ENCODE measurements at places on chromosomes 1 and 21.

GRCh38 chr1:46535063-46535462 lies 16.4 kb downstream of the KNCN start:
- no peak for DNase-seq

DNA sequence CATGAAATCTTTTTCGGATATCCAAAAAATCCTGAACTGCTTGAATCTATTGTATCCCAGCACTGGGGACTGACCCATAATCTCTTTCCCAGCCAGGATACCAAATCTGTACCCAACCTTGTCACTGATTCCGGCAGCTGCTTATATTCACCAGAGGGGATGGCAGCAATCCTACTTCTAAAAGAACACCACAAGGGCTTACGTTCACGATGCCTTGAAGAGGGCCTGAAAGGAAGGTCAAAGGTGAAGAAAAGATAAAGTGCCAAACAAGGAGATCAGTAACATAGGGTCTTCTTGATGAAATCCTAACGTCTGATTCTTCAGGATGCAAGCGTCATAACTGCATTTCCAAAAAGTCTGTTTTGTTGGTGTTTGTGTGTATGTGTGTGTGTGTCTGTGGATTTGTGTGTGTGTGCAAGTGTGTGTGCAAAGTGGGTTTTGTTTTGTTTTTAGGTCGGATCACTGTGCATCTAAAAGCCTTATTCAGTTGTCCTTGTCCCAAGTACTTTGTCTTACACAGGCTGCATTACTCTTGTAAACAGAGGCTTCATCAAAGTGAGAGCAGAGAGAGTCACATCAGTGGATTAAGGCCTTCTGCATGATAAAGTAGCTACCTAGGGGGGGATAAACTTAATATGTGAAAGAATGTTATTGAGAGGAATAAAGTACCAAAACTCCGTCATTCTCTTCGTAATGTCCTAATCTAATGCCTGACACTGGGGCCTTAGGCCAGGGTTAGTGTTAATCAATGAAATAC lies 179.3 kb downstream of the BARHL2 start:
- DNase-seq: no peak

GRCh38 chr1:73593804-73594203 lies 604.2 kb downstream of the LRRIQ3 start:
- peak; percentile 5 for DNase-seq

- no peak for DNase-seq
Observed at GRCh38 chr1:18886003-18886335, 16.4 kb downstream of the ALDH4A1 start.

DNA sequence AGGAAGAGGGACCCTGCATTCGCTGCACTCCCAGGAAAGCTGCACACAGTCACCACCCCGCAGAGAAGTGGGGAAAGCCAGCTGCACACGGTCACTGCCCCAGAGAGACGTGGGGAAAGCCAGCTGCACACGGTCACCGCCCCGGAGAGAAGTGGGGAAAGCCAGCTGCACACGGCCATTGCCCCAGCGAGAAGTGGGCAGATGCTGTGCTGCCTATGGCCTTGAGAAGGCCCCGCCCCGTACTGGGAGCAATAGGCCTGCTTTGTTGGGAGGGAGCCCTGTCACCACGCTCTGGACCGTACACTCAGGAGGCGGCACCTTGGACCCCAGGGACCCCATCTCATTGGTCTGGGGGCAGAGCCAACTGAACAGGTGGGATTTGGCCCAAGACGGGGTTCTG lies 4.3 kb upstream of the GPR153 start:
- DNase-seq: no peak

DNA sequence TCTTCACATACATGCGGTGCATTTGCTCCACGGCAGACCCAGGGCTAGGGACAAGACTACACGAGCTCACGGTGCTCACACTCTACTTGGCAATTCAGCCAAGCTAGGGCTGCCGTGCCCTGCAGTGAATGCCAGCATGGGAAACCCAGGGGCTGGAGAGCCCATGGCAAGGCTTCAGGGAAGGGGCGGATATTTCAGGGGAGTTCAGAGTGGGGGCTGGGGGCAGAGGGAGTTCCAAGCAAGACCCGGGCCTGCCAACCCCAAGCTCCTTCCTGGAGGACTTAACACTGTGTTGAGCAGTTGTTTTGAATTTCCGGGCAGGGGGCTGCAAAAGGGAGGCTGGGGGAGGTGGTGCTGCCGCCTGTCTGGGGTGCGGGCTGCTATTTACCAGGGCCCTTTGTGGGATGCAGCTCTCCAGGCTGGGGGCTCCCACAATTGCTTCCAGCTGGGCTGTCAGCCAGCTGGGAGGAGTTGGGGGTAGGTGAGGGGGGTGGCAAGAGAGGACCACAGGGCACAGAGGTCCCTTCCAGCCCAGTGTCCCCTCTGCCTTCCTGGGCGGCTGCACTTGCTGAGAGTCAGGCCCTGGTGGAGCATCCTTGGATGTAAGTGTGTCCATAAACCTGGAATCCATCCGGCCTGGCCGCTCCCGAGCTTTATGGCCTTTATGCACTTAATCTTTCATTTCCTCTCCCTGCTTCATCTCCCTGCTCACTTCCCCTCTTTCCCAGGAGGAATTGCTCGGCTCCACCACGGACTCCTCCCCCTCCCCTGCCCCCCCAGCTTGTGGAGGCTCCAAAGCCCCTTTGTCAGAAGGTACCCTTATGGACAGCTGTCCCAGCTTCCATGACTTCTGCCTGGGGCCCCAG lies 55.8 kb upstream of the SSBP3 start:
- no peak for DNase-seq

DNA sequence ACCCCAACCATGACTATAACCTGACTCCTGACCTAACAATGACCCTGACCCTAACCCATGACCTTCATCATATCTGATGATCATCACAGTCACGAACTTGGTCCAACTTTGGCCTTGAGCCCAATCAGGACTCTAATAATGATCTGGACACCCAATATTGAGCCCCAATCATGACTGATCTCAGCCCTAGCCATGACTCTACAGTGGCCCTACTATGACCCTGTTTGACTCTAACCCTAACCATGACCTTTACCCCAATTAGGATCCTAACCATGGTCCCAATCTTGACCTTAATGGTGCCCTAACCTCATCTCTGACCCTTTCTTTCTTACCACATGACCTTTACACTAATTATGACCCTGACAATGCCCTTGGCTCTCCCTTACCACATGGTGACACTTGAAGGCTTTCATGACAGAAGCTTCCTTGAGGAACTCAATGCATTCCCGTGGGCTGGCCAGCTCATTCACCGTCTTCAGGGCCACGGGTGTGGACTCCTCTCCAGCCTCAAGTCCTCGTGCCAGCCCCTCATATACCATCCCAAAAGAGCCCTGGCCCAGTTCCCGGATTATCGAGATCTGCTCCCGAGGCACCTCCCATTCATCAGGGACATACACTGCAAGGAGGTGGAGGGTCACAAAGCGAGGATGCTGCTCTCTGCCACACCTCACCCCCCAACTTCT lies 16.2 kb downstream of the INSRR start:
- no peak for DNase-seq

- DNase-seq: no peak
Observed at GRCh38 chr1:93450321-93450720, 2.4 kb downstream of the FNBP1L start.

GRCh38 chr1:13513063-13513894 lies 524 bp downstream of the LRRC38 start:
- DNase-seq: no peak

GRCh38 chr21:37829447-37829846 lies 86.8 kb downstream of the KCNJ6 start:
- peak; percentile 28 for DNase-seq

DNA sequence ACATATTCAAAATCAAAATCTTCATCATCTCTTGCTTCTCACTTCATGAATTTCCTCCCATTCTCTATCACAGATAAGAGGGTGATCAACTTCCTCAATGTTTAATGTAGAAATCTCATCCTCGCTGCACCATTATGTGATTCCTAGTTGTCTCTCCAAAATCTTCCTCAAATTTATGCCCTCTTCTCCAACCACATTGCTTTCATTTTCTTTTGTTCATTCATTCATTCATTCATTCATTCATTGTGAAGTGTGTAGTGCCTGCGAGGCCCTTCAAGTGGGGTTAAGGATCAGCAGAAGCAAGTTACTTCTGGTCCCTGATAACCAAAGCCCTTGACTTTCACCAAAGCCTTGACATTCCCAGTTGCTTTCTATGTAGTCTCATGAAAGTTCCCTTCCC lies 33.5 kb upstream of the HIVEP3 start:
- DNase-seq: no peak

- DNase-seq: no peak
Observed at GRCh38 chr1:232589812-232590743, 39.9 kb downstream of the SIPA1L2 start.

GRCh38 chr1:1305300-1306069 lies 2.2 kb downstream of the ACAP3 start:
- DNase-seq: no peak

DNA sequence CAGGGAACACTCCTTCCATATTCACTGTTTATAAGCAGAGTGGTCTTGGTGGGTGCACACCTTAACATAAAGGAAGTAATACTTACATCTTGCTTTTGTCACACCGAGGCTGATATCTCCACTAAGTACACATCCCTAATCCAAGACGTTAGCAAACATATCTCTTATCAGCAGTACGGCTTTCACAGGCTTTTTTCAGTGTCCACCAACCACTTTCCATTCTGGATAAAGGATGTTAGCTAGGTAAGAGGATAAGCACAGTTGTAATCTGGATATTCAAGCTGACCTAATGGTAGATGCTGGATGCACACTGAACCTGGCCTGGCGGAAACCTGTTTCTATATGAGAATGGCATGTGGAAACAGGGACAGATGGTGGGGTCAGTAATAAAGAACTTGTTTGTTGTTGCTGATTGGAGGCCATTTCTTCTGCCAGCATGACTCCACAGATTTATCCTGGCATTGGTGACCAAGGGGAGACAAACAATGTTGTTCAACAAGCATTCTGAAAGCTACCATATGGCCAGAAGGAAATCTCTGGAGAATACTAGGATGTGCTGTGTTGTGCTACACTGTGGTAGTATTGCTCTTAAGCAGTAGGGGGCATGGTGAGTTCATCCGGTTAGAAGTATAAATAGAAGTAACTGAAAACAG lies 416.4 kb downstream of the PTBP2 start:
- peak; percentile 74 for DNase-seq

DNA sequence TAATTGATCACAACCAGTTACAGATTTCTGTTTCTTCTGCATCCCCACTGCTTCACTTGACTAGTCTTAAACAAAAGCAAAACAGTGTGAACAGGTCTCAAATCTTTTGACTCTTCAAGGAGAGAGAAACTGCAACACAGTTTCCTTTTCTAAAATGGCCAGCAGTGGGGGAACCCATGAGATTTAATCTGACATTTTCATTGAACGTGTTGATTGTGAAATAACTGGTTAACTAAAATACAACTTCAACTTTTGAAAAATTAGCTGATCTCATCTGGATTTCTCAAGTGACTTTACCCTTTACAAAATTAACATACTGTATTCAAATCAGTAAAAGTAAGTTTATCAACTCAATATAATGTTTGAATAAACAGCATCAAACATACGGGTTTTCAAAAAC lies 143.0 kb downstream of the HFM1 start:
- no peak for DNase-seq

- DNase-seq: no peak
Observed at GRCh38 chr1:1043921-1044320, 24.0 kb downstream of the AGRN start.

GRCh38 chr1:211068976-211069375 lies 65.0 kb downstream of the KCNH1 start:
- no peak for DNase-seq

DNA sequence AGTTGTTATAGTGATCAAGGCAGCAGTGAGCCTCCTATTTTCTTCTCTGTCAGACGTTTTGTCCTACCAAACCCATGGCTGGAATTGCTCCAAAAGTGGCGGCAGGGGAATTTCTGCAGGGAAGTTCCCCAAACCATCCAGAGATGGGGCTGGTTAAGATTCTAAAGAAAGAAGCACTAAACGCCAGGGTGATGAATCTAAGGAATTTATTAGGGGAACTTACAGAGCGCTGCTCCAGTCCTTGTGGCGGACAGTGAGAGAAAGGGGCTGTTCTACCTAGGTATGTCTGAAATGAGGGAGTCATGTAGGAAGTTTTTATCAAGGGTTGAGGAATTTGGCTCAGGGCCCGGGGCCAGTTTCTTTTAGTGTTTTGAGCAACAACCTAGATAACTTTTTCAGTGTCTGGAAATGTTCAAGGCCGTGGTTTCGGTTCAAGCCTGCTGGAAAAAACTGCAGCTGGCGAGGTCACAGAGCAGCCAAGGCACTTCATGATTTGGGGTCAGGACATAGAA lies 222.4 kb upstream of the B3GALT2 start:
- DNase-seq: no peak

- DNase-seq: peak; percentile 80
Observed at GRCh38 chr21:46285761-46286647, at the start of gene YBEY. TSS of gene YBEY (plus strand) at chr21:46286342. CDS start at chr21:46286914, 572 bp downstream.

DNA sequence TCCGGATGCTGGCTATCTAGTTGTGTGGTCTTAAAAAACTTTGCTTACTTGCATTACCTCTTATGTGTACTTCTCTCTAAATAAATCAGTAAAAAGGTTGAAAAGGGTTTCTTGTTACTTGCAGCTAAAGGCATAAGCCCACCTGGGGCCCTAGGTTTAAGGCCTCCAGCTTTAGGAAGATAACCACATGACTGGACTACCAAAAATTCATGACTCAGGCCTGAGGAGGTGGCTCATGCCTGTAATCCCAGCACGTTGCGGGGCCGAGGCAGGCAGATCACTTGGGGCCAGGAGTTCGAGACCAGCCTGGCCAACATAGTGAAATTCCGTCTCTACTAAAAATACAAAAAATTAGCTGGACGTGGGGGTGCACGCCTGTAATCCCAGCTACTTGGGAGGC lies 142.9 kb downstream of the APP start:
- DNase-seq: no peak

DNA sequence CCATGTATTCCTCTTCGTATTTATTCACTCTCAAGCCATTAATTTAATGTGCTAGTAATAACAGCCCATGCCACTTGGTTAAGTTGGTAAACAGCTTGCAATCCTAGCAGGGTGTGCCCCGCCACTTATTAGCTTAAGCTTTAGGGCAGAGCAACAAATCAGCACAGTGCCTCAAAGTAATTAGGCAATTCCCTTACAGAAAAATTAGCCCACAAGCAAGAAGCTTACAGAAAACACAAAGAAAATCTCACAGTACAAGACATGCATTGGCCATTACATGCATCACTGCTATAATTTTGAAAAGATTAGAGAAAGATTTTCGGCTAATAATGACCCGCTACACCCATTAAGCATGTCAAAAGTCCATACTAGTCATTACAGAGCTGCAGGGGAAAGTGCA lies 47.6 kb downstream of the TGFB2 start:
- no peak for DNase-seq

DNA sequence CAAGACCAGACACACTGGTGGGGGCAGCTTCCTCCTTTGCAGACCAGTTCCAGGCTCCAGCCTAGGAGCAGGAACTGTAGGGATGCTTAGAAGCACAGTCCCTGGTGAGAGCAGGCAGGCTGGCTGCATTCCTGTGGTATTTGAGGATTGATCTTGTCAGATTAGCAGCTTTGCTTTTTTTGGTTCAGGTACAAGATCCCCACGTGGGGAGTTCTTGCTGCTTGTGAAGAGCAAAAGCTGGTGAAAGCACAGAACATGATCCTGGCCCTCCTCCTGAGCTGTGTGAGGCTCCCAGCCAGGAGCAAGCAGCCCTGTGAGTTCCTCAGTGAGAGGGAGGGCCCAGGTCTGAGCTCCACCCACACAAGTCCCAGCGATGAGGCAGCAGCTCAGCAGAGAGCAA lies 75.3 kb upstream of the ARTN start:
- DNase-seq: no peak

All from hematopoietic multipotent progenitor cell (in vitro differentiated cells).